SIG-M5 (cell line): ENCODE measurements at places on chromosomes 3 and 15.

DNA sequence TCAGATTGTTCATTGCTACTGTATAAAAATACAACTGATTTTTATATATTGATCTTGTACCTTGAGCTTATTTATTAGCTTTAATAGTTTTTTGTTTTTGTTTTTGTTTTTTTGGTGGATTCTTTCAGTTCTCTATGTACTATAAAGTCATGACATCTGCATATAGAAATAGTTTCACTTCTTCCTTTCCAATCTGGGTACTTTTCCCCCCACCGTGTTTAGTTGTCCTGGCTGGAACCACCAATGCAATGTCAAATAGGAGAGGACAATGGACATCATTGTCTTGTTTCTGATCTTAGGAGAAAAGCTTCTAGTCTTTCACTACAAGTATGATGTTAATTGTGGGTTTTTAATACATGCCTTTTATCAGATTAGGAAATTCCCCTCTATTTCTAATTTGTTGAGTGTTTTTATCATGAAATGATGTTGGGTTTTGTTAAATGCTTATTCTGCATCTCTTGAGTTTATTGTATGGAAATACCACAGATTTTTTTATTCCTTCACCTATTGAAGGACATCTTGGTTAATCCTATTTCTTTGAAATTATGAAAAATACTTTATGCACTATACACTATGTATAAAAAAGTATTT lies 2.8 kb upstream of the XCR1 start:
- DNase-seq: no peak

GRCh38 chr3:81485444-81485865 lies 276.0 kb downstream of the GBE1 start:
- peak; percentile 64 for DNase-seq

- no peak for DNase-seq
Observed at GRCh38 chr15:20356911-20357480, 184.6 kb downstream of the GOLGA6L6 start.

GRCh38 chr3:42582474-42583070 lies 805 bp upstream of the SEC22C start:
- no peak for DNase-seq

DNA sequence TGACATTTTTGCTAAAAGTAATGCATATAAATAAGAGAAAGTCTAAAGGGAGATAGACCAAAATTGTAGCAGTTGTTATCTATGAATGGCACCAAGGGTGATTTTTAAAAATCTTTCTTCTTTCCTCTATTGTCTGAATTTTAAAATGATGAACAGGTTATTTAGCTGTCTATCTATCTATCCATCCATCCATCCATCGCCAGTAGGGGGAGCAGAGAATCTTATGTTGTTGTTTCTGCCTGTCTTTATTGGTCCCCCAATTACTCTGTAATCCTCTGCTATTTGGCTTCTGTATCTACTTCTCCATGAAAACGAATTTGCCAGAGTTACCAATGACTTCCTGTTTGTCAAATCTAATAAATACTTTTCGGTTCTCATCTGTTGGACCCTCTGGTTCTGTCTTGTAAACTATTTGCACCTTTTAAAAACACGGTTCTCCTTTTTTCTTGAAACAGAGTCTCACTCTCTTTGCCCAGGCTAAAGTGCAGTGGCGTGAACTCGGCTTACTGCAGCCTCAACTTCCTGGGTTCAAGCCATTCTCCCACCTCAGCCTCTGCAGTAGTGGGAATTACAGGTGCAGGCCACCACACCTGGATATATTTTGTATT lies 86.0 kb downstream of the ECT2 start:
- no peak for DNase-seq

DNA sequence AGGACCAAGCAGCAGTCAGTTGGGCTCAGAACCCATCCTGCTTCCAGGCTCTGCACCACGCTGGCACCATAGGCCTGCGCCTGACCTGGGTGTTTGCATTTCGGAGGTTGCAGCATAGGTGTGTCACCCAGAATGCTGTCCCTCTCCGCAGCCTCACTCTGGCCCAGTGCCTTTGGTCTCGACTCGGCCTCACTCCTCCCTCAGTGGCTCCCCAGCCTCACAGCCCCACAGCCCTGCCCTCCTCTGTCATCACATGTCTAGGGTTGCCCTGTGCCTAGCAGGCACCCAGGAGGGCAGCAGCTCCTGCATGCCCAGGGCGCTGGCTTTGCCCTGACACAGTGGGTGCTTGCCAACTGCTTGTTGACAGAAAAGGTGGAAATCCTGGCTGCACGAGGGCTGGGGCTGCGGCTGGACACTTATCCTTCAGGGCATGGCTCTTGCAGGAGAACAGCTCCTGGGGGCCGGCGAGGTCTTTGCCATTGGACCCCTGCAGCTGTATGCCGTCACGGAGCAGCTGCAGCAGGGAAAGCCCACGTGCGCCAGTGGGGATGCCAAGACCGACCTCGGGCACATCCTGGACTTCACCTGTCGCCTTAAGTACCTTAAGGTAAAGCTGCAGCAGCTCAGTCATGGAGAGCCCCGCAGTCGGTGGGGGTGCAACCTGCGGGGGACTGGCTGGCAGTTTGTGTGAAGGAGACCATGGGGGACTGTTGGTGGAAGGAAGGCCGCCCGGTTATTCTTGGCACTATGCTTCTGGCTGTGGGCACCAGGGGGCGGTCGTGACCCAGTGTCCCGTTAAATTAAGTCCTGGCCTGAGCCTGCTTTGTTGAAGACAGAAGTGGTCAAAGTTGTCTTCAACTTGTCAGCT lies 16.2 kb downstream of the NISCH start:
- DNase-seq: no peak

DNA sequence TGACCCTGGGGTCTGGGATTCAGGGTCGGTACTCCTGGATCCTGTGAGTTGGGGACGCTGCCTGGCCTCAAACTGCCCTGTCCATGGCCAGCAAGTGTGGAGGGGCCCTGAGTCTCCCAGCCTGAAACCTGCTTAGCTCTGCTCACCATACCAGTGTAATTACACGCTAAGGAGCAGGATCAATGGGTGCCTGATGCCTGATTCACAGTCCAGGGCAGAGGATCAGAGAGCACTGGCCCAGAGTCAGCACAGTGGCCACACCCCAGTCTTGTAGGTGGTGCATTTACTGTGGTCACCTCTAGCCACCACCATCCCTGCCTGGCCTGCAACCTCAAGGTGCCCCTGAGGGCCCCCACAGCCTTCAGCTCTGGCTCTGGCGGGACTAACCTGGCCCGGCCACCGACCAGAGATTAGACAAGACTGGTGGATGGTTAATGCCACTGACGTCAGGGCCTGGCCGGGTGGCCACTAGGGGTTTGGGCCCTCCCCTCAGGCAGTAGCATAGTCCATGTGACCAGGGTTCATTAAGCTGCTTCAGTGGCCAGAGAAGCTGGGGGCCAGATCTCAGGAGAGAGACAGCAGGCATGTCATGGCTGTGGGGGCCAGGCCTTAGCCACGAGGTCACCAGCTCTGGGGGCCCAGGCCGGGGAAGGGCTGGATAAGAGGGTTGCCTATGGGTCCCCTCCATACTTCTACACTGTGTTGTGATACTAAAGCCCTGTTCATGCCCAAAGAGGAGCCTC lies 3.3 kb upstream of the SLC38A3 start:
- no peak for DNase-seq

DNA sequence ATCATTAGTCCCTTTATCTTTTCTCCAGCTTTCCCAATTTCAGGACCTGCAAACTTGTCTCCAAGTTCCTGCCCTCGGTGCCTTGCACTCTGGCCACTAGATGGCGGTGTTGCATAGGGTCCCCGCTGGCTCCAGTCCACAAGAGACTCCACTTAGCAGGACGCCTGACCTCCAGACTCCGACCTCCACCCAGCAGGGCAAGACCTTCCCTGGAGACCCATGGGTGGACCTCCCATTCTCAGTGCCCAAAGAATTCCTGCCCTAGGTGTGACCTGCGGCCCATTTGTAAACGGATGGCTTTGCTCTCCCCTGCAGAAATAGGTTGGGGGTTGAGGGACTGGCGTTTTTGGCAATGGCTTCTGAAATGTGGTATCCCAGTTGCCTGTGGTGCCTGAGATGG lies 82.6 kb downstream of the LSM3 start:
- DNase-seq: no peak

- DNase-seq: no peak
Observed at GRCh38 chr3:111591555-111591954, 3.6 kb downstream of the ZBED2 start.

DNA sequence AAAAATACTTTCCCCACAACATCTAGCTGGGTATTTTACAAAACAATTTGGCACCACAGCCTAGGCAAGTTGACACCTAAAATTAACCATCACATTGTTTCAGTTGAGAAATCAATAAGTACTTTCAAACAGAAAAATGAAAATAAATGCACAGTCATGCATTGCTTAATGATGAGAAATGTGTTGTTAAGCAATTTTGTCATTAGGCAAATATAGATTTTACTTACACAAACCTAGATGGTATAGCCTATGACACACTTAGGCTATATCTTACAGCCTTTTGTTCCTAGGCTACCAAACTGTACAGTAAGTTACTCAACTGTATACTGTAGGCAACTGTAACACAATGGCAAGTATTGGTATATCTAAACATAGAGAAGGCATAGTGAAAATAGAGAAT lies 608.6 kb upstream of the BCHE start:
- DNase-seq: no peak

GRCh38 chr3:140216249-140216648 lies 281.3 kb downstream of the CLSTN2 start:
- no peak for DNase-seq

GRCh38 chr15:70974004-70974832 lies 81.6 kb downstream of the LRRC49 start:
- no peak for DNase-seq

- DNase-seq: no peak
Observed at GRCh38 chr3:136114421-136114820, 81.7 kb downstream of the MSL2 start.

- DNase-seq: no peak
Observed at GRCh38 chr15:88894819-88895767, at the start of gene HAPLN3. HAPLN3 (minus strand) TSS chr15:88895544; CDS start chr15:88887298, 8,246 bp downstream.

DNA sequence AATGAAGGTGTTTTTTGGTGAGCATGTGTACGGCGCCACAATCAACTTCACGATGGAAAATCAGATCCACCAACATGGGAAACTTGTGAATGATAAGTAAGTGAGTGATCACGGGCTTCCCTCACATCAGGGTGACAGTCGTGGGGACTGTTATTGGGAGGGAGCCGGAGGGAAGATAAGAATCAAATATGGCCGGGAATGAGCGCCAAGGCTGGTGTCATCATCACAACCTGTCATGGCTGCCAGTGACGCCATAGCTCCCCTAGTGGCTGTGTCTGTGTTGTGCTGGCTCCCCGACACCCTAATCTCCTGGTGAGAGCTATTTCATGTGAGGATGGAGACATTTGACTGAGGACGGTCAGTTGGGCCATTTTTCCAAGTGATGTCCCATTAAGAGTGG lies 168.5 kb downstream of the SV2B start:
- DNase-seq: no peak

- DNase-seq: no peak
Observed at GRCh38 chr3:56173601-56174000, 294.7 kb downstream of the ERC2 start.

GRCh38 chr15:41925086-41925608 lies 31.3 kb upstream of the SPTBN5 start:
- DNase-seq: no peak

GRCh38 chr3:160981217-160981938 lies 123.8 kb downstream of the B3GALNT1 start:
- DNase-seq: peak; percentile 97

- DNase-seq: no peak
Observed at GRCh38 chr3:15094187-15094875, 4.6 kb downstream of the RBSN start.

DNA sequence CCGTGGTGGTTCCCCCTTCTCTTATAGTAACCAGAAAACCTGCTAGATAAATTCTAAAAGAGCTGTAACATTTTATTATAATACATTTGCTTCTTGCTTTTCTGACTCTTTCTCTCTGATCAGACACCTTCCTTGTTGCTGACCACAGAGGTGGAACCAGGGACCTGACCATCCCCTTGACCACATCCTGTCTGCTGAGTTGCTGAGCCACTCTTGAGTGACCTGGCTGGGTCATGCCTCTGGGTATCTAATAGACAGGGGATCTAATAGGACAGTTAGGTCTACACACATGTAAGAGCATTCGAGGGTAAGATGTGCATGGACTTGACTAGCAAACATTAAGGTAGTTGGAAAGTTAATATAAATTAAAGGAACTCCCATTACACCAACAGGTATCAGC lies 22.8 kb upstream of the TRIM59 start:
- no peak for DNase-seq

GRCh38 chr3:190560013-190560895 lies 46.4 kb downstream of the IL1RAP start:
- no peak for DNase-seq

DNA sequence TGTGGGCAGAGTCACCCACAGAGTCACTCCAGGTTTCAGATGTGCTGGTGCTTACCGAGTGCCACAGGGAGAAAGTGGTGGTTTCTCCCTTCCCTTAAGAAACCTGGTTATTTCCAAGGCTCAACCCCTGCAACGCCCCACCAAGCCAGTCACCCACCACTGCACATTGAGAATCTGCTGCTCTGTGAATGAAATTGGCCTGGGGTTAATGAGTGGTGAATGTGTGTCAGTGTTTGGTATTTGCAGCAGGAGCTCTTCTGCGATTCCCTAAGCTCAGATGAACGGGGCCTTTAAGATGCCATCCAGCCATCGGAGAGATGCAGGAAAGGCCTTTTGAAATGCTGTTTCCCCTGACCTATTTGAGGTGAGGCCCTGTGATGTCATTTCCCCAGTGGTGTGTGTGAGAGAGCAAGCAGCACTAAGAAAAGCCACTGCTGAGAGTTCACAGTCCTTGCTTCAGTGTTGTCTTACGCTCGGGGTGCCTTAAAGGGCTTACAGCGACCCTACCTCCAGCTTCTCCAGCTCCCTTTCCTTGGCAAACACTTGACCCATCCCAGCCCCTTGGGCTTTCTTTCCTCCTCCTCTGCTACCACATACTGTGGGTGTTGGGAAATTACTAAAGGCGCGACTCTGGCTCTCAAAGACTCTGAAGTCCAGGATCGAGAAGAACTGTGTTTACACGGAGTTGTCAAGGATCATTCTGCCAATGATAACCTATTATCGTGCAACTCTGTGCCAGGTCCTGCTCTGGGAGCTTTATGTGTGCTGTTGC lies 68.9 kb downstream of the SMAD3 start:
- DNase-seq: no peak

DNA sequence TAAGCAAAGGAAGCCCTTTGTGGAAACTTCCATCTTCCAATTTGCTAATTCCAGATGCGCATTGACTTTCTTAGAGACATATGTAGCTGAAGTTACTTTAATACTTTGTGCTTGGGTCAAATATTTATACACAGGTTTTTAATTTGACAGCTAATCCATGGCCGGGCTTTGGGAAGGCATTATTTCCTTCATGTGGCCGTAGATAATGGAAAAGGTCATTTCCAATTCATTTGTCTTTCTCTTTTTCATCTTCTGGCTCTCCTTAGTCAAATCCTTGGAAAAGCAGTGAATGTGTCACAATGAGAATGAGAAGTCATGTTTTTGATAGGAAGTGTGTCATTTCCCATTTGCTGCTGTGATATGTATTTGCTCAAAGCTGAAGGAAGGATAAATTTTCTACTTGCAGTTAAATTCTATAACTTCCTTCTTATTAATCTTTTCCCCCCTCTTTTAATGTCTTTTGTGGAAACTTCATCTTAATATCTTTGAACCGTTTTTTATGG lies 323.3 kb downstream of the CLSTN2 start:
- no peak for DNase-seq
